ENCODE measurements at places on chromosomes 2 and 18.

DNA sequence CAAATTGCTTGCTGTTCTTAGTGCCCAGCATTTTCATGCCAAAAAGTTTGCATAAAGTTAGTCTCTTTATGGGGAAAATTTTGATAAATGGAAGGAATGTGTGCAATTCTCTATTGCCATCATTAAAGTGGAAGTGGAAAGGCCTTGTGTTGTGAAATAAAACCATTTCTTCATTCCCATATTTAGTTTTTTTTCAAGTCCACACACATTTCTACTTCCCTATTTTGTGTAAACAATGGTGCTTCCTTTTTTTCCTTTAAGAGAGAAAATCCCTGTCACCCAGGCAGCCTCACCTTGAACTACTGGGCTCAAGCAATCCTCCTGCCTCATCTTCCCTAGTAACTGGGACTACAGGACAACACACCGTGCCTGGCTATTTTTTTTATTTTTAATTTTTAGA lies 42.3 kb upstream of the NCOA1 start:
- no peak for DNase-seq

GRCh38 chr18:63183378-63183777 lies 136.2 kb downstream of the BCL2 start:
- no peak for DNase-seq

DNA sequence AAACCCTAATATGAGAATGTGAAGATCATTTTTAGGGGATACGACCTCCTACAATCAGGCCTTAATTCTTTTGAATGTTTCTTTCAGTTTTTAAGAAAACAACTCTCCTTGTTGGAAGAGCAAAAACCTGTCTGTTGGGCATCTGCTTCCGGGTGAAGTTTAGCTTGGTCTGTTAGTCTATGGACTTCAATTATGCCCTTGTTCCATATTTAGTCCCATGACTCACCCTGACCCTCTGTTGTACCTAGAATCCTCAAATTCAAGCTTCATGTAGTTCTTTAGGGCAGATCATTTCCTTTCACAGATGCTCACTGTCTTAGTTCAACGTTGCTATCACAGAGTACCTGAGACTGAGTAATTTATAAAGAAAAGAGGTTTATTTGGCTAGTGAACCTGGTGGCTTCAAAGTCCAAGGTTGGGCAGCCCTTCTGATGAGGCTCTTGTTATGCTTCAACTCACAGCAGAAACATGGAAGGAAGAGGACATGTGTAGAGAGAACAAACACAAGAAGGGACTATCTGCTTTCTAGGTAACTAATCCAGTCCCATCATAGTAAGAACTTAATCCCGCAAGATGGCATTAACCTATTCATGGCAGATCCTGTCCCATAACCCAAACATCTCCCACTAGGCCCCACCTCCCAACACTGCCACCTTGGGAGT lies 82.5 kb upstream of the SERPINE2 start:
- DNase-seq, result no peak

DNA sequence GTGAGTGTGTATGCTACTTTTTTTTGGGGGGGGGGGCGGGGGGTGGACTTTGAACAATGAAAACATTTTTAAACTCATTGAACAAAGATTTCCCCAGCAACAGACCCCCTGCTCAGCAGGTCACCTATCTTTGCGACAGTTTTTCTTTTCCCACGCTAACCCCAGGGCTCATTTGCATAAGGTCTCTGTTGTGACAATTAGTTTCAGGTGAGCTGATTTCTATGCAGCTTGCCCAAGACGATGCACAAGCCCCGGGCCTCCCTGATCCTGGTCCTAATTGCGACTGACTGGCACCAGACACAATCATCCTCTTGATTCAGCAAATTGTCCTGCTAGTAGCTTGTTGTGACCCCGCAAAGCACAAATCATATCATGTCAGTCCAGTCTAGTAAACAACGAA lies 40.3 kb downstream of the ZEB2 start:
- no peak for DNase-seq

GRCh38 chr2:132980304-132980703 lies 310.3 kb upstream of the LYPD1 start:
- no peak for DNase-seq

- DNase-seq, result peak; percentile 44
Measured at GRCh38 chr18:79402977-79403722, 7.4 kb downstream of the NFATC1 start.

DNA sequence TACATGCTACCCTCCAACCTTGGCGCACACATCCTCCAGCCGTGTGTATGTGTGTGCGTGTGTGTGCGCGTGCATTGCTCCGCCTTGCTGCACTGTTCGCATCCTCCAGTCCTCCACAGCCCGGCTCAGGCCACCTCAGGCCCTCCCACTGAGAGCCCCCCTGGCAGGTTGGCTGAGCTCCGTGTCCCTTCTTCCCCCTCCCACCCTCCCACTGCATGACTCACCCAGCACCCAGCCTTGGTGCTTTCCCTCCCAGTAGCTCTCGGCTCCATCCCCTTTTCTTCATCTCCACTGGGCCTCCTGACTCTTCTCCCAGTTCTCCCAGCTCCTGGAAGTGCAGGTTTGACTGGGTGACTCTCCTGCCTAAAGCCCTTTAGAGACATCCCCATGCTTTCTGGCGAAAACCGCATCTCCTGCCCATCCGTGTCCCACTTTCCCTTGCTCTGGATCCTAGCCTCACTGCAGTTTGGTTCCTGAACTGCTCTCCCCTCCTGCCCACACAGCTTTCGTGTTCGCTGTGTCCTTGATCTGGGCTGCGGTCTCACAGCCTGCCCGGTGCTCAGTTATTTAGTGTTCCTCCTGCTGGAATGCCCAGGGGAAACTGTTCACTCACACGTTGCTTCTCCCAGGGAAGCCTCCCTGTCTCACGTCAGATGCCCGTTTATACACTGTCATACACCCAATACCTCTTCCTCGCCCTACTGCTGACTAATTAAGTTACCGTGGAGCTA lies 4.9 kb downstream of the TMEM177 start:
- DNase-seq, result peak; percentile 55

GRCh38 chr2:102266204-102266603 lies 45.2 kb upstream of the IL1RL1 start:
- no peak for DNase-seq

DNA sequence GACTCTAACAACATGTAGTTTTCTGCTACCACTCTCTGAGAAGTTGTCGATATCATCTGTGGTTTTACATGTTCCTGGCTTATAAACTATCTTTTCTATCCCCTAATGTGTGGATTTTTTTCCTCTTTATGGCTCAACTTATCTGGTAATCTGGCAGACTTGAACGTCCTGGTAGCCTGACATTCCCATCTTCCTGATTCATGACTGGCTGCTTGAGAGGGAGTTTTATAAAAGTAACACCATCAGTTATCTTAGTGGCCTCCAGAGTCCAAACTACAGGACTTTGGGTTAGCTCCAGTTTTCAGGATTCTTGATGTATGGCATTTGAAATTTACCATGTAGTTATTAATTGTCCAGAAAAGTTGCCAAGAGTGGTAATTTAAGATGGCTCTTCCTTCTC lies 174.0 kb upstream of the GULP1 start:
- no peak for DNase-seq

DNA sequence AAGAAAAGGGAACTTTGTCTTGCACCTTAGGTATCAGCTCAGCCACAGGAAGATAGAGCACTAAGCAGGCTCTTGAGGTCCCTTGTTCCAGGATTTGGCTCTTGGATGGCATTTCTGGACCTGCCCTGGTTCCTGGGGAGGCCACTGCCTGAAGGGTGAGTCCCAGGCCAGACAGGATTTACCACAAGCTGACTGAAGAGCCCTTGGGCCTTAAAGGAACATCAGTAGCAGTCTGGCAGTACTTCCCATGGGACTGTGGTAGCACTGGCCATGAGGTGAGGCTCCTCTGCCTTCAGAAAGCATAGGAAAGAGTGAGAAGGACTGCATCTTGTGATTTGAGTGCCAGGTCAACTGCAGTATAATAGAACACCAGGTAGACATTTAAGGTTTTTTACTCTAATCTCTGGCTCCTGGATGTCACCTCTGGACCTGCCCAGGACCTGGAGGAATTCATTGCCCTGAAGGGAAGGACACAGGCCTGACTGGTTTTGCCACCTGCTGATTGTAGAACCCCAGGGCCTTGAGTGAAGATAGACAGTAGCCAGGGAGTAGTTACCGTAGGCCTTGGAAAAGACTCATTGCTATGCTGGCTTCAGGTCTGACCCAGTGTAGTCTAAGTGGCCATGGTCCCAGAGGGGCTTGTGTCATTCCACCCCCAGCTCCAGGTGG lies 154.4 kb upstream of the CREB1 start:
- no peak for DNase-seq

DNA sequence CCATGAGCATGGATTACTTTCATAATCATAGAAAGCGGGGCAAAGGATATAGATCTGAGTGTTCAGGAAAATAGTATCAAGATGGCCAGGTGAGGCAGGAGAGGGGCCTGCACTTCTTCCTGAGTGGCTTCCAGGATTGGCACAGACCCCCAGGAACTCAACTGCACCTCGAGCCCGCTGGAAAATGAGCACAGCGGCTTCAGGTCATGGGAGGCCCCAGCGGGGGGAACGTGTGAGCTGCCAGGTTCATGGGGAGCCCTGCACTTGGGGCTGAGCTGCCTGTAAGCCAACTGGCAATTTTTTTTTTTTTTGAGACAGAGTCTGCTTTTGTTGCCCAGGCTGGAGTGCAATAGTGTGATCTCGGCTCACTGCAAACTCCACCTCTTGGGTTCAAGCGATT lies 81.5 kb upstream of the ODC1 start:
- no peak for DNase-seq

DNA sequence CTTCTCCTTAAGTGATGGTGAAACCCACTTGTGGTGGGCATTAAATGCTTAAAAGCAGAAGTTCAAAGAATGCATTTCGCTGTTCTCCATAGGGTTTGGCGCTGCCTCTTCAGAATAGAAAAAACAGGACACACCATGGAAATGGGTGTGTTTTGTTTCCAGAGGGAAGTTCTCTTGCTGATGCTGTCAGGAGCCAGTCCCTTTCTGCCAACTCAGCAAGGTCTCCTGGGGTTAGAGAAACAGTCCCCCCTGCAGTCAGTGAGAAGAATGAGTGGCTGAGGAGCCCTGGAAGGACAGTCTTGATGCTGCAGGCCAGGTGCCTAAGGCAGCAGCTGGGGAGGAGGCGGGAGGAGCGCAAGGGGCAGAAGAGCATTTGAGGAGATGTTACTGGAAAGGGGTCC lies 37.8 kb upstream of the ASAP2 start:
- DNase-seq, result no peak

DNA sequence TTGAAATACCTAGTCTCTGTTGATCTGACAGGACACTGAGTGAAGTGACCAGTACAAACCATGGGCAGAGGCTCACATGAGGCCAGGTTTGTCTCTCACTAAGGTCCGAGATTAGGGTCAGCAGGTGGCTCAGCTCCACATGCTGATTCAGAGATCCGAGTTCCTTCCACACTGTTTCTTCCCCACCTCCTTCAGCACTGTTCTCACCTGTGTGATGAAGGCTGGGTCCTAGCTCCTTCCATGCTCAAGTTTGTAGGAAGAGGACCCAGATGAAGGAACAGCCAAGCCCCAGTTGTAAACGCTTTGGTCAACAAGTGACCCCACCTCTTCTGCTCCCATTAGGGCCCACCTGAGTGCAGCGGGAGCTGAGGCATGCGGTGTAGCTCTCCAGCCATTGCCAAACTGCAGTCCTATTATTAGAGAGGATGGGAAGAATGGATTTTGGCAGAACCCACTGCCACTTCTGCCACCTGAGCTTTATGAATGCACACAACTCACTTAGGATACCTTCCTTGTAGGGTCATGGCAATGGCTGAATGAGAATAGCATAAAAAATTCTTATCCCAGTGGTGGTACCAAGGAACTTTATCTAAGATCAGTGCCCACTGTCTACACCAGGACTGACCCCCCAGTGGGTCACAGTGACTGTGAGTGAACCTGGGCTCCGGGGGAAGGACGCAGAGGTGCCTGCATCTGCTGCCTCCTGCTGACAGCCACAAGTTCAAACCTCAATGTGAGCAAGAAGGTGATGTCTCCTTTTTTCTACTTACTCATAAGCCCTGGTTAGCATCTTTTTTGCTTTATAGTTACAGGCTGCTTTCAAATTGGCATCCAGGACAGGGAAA lies 324.8 kb upstream of the HS6ST1 start:
- no peak for DNase-seq

DNA sequence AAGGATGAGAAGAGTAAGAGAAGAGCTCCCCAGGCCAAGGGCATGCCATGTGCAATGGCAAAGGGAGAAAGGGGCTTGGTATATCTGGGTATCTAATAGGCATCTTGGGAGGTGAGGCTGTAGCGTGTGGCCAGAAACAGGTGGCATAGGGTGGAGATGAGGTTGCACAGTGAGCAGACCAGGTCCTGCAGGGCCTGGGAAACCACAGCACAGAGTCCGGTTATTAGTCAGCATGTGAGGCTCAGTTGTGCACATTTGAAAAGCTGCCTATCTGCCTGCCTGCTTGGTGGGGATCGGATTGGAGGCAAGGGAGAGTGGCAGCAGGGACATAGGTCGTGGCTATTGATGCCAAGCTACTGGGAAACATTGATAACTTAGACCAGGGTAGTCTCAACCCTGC lies 190.6 kb downstream of the TPGS2 start:
- DNase-seq, result no peak

- no peak for DNase-seq
Measured at GRCh38 chr18:9696112-9696511, 12.0 kb upstream of the RAB31 start.

Measured in cerebellum (tissue), 4 donors.